T-helper 17 cell (primary cell): ENCODE measurements at places on chromosomes 1 and 21.
A peak's percentile ranks its signal among the peaks of the same experiment; 100 is the strongest.

DNA sequence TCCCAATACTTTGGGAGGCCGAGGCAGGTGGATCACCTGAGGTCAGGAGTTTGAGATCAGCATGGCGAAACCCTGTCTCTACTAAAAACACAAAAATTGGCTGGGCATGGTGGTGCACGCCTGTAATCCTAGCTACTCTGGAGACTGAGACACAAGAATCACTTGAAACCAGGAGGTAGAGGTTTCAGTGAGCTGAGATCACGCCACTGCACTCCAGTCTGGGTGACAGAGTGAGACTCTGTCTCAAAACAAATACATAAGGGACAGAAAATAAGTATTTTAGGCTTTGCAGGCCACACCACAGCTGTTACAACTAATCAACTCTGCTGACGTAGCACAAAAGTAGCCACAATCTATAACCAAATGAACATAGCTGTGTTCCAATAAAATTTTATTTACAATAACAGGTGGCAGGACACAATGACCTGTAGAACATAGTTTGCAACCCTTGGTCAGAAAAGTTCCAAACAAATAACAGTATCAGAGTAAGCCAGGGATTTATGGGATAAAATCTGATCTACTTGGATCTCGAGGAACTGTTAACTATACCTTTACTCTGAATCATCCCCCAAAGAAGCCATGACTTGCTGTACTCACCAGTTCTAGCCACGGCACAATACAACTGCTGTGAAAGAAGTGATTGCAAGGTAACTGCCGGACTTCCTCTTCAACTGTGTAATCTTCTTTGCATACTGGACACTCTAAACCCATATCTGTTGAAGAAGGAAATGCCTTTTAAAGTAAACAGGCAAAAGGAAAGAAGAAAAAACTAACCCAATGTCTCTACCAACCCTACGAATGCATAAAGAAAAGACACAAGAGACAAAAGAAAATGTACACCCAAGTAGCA is 28.3 kb downstream of the CD160 start:
- no peak for DNase-seq

DNA sequence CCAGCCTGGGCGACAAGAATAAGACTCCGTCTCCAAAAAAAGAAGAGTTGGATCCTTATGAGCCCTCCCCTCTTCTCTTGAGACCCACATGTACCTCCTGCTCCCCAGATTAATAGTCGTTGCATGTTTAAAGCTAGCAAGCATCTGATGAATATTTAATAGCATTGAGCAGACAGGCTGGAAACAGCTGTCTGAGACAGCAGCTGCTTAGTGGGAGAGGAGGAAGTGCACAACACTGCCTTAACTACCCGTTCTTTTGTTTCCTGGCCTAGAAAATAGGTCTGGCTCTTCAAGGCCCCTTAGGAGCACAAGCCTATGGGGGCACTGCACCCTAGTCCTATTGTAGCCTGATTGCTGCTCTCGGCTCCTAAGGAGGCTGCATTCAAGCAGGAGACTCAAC is 17.3 kb upstream of the TMEM39B start:
- no peak for DNase-seq

DNA sequence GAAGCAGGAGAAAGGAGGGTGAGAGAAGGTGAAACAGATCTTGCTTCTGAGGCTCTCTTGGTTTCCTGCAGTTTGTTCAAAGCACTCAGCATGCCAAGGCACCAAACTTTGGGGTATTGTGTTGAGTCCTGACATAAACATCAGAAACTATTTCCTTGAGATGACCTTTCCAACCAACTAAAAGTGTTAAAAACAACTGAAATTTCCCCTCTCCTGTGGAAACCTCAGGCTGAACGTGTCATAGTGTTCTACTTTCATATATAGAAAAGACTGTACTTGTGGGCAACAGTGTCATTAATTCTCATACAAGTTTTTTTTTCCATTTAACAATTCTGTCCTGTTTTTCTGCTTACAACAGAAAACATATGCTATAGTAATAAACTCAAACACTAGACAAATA is 6.3 kb upstream of the LYST start:
- no peak for DNase-seq

DNA sequence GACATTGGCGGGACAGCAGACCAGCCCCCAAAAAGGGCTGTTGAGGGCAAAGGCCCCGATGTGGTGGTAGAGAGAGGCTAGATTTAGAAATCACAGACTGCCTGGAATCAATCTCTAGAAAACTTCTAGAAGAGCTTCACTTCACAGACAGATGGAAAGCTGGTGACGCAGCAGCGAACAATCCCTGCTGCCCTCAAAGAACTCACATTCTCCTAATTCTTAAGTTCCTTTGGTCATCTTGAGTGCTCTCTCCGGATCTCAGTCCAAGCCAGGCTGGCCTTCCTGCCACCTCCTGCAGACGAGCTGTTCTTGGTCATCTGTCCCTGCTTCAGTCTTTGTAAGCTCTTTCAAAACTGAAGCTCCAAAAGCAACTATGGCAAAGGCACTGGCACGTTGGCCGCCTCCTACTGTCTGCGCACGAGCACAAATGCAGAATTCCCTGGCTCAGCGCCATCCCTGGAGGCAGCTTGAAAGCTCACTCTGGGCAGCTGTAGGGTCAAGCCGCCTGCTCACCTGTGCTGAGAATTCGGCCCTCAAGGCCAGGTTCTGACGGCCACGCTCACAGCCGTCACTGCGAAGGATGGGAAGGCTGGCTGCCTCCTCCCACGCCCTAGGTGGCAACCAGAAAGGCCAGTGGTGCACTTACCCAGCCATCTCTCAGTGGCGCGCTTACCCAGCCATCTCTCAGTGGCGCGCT is 110.6 kb downstream of the NPHP4 start:
- DNase-seq: no peak

DNA sequence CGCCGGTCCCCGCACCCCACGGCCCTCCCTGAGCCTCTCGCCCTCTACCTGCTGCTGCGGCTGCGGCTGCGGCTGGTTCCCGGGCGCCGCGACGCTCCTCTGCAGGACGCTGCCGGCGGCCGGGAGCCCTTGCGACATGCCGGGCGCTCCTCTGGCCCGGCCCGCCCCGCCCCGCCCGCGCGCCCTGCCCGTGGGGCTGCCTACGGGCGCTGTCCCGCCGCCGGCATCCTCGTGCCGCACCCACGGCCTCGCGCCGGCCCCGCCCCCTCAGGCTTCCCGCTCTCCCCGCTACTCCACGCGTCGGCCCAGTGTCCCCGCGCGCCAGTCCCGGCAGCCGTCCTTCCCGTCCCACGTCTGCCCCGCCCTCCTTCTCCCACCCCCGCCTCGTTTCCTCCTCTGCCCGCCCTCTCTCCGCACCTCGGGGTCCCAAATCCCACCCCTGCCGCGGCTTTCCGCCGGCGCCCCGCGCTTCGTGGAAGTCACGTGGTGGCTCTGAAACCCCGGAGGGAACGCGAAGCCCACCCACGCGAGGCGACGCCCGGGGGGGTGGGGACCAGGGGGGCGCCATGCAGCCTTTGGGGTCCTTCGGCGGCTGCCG is at the start of gene BATF3:
Gene BATF3 (minus strand): TSS at position 216 of the 598 bp plus-strand sequence. CDS start 78 bp downstream, at position 138.
- DNase-seq: peak; percentile 55

GRCh38 chr1:58932859-58933598 is 149.2 kb upstream of the JUN start:
- DNase-seq: no peak

- DNase-seq: no peak
Observed at GRCh38 chr21:41358193-41359166, 3.3 kb upstream of the MX2 start.

- DNase-seq: no peak
Observed at GRCh38 chr21:25952306-25952705, 217.5 kb downstream of the GABPA start.

DNA sequence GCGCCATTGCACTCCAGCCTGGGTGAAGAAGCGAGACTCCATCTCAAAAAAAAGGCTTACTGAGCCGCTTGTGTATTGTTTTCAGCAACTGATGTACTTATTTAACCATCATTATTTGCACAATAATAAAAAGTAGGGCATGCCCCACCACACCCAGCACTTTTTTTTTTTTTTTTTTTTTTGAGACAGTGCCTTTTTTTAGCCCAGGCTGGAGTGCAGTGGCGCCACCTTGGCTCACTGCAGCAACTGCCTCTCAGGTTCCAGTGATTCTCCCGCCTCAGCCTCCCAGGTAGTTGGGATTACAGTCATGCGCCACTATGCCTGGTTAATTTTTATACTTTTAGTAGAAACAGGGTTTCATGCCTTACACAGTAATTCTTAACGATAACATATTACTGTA is 12.2 kb upstream of the TRNAU1AP start:
- DNase-seq: no peak

DNA sequence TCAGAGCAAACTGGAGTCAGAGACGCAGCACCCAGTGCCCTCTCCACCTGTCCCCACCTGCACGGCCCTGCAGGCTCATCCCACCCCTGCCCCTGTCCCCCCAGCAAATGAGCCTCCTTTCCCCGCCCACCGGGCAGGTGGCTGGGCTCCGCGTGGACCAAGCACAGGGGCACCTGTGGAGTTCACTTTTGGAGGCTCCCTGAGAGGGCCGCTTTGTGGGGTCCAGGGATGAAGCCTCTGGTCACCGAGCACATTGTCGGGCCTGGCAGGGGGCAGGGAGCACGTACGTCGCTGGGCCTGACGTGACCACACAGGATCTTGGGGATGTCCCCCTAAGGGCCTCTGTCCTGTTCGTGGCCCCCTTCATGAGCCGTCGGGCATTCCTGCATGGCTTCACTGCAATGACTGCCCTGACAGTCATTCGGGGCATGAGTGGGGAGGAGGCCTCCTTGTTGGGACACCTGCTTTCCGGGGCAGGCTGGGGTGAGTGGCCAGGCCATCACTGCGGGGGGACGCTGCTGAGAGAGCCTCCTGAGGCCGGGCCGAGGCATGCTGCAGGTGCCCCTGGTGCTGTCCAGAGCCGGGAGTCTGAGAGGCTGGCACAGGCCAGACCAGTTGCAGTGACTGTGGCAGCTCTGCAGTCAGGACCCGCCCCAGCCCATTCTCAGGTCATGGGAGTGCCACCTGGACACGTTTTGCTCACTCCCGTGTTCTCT is 19.7 kb downstream of the SLX9 start:
- DNase-seq: no peak

DNA sequence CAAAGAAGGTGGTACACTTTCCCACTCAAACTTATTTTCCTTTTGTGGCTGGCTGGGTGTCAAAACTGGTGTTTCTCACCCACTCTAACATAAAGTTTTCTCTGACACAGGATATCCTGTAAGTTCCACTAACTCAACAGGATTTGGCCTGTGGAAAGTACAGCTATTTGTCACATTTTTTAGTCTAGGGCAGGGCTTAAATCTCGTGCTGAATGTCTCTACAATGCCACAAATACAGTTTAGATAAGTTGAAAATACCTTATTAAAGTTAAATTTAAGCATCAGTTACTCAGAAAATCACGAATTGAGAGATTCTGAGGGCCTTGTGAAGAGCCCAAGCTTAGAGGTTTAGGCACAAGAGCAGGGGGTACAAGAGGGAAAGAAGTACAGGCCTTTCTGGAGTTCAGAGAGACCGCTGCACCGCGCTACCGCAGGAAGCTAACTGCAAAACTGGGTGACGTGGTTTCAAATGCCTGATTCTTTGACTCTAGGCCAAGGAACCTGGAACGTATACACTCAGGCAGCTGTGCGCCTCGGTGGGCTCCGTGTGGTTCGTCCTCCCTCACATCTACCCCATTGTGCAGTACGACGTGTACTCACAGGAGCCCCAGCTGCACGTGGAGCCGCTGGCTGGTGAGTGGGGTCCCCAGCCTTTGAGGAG is 23.4 kb upstream of the PWP2 start:
- DNase-seq: no peak

DNA sequence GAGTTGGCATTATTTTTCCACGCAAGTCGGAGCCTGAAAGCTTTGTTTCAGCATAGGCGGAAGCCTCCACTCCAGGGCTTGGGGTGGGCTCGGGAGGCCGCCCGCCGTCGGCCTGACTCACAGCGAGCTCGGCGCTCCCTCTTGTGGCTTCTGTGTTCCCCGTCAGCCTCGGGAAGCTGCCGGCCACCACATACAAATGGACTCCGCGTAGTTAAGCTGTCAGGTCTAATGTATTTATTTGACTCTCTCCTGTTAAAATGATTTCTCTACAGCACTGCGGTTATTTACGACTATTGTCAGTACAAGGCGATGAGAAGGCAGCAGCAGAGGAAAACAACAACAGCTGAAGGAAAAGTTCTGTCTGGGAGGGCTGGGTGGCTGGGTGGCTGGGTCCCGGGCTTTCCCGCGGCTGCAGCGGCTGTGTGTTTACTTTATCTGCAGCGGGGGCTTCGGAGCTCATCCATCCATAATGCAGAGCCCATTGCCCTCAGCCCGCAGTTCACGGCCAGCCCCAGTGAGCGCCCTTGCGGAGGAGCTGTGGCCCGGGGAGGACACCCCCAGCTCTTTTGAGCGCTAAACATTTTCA is 375.7 kb upstream of the CAMK1G start:
- DNase-seq: no peak

- no peak for DNase-seq
Observed at GRCh38 chr1:151829352-151830046, 2.1 kb downstream of the RORC start.

DNA sequence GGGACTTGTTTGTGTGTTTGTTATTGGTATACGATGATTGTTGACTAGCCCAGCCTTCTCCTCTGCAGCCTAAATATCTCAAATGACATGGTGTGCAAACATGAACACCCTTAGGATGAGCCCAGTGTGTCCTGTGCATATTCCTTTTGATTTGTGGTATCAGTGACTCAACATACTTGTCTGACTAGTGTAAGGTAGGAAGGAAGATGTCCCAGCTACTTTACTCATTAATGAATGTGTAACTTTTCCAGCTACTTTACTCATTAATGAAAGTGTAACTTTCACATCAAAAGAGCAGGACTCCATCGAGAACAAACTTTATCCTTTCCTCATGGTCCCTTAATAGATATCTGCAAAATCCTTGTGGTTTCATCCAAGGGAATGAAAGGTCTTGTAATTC is 2.7 kb upstream of the ZNF692 start:
- DNase-seq: no peak

DNA sequence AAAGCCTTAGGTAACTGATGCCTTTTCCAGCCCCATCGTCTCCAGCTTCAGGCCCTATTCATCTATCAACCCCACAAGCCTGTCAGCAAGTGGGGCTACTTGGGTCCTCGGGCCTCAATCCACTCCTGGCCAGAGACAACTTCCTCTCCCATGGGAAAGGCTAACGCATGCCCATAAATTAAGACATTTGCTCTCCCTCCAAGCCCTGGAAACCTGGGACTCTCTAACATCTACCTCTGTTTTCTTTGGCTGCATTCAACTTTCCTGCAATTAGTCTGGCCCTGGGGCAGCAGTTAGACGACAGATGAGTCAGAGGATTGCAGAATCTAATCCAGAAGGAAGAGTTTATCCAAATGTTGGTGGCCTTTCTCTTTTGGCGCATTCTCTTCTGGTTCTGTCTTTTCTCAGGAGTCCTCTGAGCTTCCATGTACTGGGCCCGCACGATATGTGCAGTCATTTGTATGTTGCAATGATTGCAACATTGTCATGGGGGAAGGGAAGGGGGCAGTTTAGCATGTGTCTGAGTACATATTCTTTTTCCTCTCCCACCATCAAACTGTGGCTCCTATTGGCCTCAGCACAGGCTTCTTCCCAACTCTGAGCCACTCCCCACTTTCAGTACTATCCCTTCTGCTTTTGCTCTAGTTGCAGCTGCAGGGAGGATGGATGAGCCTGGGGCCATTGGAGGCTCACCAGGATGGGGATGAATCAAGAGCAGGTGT is 54.4 kb downstream of the NAV1 start:
- no peak for DNase-seq

- DNase-seq: no peak
Observed at GRCh38 chr1:31742462-31743212, 21.5 kb downstream of the ADGRB2 start.

GRCh38 chr1:64842224-64842623 is 97.3 kb downstream of the RAVER2 start:
- DNase-seq: no peak
